RWPE1 (cell line): ENCODE measurements at places on chromosomes 11 and 22.

GRCh38 chr22:43891360-43892182, at the start of gene PNPLA5:
TSS of gene PNPLA5 (minus strand) at chr22:43892013. CDS start at chr22:43891880, 133 bp downstream.
- DNase-seq, result no peak

GRCh38 chr11:118128721-118129470, 23.7 kb downstream of the SCN4B start:
- no peak for DNase-seq

DNA sequence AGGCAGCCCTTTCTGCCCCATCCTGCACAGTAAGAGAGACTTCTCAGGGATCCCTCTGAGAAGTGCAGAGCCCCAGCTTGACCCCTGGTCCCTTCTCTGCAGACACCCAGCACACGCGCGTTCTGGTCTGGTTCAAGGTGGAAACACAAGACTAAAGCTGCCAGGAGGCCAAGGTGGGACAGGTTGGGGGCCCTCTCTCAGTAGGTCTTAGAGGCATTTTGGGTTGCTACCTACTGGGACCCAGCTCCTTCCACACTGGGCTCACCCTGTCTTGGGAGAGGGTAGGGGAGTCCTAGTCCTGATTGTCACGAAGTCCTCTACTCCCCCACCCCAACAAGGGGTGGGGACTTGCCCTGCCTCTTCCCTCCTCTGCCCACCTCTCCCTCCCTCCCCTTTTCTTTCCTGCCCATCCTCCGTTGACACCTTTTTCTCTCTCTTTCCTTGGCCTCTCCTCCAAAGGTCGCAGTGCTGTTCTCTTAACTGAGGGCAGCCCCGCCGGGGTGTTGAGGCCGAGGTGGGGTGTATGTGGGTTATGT, 763 bp upstream of the SOX10 start:
- DNase-seq, result no peak

- peak; percentile 96 for DNase-seq
These were observed 133.4 kb upstream of the E2F8 start for GRCh38 chr11:19374151-19374569.

DNA sequence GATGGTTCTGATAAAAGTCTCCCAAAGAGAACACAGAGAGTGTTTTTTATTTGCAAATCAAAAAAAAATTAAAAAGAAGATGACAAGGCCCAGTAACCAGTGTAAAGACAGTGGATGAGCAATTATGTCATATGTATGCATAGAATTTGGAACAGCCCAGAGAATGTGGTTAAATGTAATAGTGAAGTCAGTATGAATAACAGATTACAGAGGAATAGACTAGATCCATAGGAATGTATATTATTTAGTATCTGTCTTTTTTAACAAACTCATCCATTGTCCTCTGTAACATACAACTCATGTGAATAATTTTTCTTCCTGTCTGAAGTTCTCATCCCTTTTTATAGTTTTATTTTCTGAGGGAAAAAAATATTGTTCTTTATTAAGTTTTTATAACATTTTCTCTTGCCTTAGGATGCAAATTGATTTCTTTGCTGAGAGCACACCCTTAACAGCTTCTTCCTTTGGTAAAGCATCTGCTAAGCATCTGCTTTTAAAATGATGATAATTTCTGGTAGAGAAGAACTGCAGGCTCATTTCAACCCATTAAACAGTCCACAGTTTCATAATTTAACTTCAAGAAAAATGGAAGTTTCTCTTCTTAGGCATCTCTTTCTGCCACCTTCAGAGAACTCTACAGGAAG, 266.5 kb upstream of the MTNR1B start:
- peak; percentile 2 for DNase-seq
